Activated CD4-positive, alpha-beta T cell treated with anti-CD3 and anti-CD28 coated beads for 1 hour (primary cell): ENCODE measurements at places on chromosomes 3 and 15.

DNA sequence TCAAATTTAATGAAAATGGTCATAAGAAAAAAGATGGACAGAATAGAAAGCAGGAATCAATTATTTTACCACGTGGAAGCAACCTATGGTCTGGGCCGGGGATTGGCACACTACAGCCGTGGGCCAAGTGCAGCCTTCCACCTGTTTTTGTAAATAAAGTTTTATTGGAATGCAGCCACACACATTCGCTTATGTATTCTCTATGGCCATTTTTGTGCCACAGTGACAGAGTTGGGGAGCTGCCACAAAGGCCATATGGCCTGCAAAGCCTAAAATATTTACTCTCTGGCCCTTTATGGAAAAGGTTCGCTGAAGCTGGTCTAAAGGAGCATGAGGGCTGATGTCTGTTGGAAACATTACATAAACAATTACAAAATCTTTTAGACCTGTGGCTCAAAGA is 144.8 kb downstream of the TMCO5A start:
- no peak for DNase-seq

DNA sequence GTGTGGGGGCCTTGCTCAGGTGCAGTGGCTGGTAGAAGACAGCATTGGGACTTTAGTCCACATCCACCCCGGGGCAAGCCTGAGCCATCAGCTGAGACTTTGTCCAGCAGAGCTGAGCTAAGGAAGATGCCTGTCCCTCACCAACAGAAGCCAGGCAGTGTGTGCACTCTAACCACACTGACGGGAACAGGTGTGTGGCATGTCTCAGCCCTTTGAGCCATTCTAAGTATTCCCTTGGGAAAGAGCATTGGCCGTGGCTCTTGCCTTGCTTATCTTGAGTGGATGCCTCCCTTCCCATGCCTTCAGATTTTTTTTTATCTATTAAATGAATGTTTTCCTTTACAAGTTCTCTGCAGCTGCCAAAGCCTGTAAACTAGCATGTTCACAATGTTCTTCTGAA is 3.5 kb downstream of the GABRA5 start:
- no peak for DNase-seq

- DNase-seq, result no peak
Observed at GRCh38 chr3:30140356-30141075, 465.9 kb upstream of the TGFBR2 start.

GRCh38 chr15:37057831-37058230 is 42.5 kb downstream of the MEIS2 start:
- no peak for DNase-seq

DNA sequence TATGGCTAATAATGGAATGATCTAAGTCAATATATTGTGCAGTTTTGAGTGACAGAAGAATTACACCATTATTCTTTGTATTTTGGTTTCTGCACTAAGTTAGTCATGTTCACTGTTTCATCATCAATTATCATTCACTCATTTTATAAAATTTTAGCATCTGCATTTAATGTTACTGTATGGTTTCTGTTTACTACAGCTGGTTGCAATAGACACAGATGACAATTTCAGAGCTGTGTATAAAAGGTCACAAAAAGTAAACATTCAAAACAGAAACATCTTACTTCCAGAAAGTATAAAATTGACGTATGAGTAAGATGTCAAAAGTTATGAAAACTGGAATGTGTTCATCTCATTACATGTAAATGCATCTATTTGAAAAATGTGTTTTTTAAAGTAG is 111.1 kb upstream of the GBE1 start:
- DNase-seq, result no peak

DNA sequence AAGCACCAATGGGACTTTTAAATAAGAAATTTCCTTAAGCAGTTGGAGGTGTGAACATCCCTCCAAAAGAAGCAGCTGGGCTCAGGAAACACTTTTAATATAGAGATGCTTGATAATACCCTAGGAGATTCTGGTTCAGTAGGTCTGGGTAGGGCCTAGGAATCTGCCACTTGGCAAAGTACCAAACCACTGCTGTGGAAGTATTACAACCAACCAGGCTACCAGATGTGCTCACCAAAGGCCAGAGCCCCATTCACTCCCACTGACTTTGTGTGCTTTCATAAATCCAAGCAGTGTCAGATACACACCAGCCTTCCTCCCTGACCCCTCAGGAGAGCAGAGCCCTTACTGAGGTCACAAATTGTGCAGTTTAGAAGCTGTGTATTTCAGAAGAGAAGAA is 162.6 kb downstream of the CCNL1 start:
- no peak for DNase-seq

- DNase-seq, result no peak
Observed at GRCh38 chr3:24145481-24145880, 200.4 kb downstream of the NR1D2 start.

- no peak for DNase-seq
Observed at GRCh38 chr3:187193181-187193580, 4.1 kb upstream of the RTP1 start.

GRCh38 chr3:62923066-62923465 is 47.9 kb upstream of the CADPS start:
- no peak for DNase-seq
